CD4-positive, alpha-beta T cell treated with Interleukin-2 at 100 ng/mL for 4 hours (primary cell): ENCODE measurements at places on chromosomes 3 and 15.
A peak's percentile ranks its signal among the peaks of the same experiment; 100 is the strongest.

GRCh38 chr3:38840987-38841386 lies 25.0 kb upstream of the SCN10A start:
- DNase-seq: no peak

GRCh38 chr3:64148955-64149653 lies 76.2 kb downstream of the PRICKLE2 start:
- DNase-seq: no peak

- DNase-seq: no peak
Observed at GRCh38 chr15:65333856-65334255, 29.4 kb downstream of the RNU5B-1 start.

GRCh38 chr3:29280404-29281093 lies at the start of gene RBMS3:
TSS of gene RBMS3 (plus strand) at chr3:29281071.
- no peak for DNase-seq

GRCh38 chr3:167780214-167780883 lies 44.8 kb downstream of the SERPINI1 start:
- no peak for DNase-seq

- no peak for DNase-seq
Observed at GRCh38 chr15:91409387-91409786, 309.3 kb downstream of the SV2B start.

- DNase-seq: peak; percentile 29
Observed at GRCh38 chr15:90871139-90871715, 2.8 kb downstream of the FURIN start.

DNA sequence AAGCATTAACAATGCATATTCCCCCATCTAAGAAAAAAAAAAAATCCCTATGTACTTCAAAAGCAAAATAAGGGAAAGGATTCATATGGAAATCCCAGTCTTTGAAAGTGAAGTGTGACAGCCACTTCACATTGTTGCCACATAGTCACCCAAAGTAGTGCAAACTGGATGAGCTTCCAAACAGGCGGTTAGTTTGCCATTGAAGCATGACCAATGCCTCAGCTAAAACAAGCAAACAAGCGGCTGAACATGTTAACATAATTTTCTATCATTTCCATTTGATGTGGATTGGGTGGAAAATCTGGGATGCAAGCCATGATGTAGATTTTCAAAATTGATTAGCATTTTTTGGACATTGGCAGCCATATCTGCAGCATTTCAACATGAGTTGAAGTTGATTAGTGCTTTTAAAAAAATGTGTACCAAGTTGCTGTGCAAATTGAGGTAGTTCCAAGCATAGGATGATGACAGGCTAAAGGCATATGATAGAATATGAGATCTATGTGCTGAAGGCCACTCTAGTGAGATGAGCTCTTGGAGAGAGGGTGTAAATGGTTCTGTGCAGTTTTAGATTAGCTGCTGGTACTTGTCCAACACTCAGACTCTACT lies 405.2 kb downstream of the NR2F2 start:
- no peak for DNase-seq

- no peak for DNase-seq
Observed at GRCh38 chr3:182105875-182106274, 394.1 kb downstream of the SOX2 start.

DNA sequence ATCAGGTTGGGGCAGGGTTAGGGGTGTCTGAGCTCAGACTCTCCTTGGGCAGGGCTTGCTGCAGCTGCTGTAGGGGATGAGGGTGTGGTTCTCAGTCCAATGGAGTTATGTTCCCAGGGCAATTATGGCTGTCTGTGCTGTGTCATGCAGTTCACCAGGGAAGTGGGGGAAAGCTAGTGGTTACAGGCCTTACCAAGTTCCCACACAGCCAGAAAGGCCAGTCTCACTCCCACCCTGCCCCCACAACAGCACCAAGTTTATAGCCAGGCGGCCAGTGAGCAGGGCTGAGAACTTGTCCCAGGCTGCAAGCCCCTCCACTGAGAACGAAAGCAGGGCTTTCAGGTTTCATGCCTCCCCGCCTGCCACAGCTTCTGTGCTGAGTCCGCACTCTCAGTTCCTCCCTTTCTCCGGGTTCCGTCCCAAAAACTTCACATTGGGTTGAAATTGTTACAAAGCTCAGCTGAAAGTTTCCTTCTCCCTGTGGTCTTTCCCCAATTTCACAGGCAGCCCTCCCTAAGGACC lies 19.6 kb upstream of the CPOX start:
- no peak for DNase-seq

GRCh38 chr15:62046078-62046743 lies 14.0 kb downstream of the VPS13C start:
- DNase-seq: no peak

GRCh38 chr3:98711426-98711825 lies 51.7 kb upstream of the ST3GAL6 start:
- no peak for DNase-seq

DNA sequence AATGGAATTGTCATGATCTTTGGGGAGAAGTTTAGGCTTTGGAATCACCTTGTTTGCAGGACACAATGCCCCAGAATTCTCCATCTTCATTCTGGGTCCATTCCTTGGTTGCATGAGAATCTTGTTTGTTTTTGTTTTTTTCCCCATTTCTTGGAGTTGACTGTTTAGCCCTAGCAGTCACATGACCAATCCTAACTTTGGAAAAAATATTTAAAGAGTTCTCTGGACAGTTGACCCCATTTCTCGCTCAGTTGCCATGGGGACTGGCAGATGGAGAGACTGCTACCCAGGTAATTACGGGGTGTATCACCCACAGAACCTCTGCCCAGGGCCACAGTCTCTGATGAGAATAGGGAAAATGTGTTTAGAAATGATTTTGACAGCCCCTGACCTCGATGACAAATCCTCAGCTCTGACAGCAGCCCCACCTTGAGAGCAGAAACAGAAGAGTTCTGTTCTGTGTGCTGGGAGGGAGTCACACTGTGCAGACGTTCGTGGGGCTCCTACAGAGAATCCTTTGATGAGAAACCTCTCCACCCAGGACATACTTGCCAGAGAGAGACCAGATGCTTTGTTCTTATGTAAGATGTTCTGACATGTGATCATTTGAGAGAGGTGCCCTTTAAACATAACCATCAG lies 57.7 kb downstream of the IL16 start:
- no peak for DNase-seq

GRCh38 chr15:62637574-62637897 lies 405.0 kb upstream of the TPM1 start:
- no peak for DNase-seq

- peak; percentile 73 for DNase-seq
Observed at GRCh38 chr3:72100601-72101187, 315.7 kb upstream of the PROK2 start.

GRCh38 chr3:9398700-9399336 lies 1.4 kb downstream of the SETD5 start:
- peak; percentile 24 for DNase-seq

DNA sequence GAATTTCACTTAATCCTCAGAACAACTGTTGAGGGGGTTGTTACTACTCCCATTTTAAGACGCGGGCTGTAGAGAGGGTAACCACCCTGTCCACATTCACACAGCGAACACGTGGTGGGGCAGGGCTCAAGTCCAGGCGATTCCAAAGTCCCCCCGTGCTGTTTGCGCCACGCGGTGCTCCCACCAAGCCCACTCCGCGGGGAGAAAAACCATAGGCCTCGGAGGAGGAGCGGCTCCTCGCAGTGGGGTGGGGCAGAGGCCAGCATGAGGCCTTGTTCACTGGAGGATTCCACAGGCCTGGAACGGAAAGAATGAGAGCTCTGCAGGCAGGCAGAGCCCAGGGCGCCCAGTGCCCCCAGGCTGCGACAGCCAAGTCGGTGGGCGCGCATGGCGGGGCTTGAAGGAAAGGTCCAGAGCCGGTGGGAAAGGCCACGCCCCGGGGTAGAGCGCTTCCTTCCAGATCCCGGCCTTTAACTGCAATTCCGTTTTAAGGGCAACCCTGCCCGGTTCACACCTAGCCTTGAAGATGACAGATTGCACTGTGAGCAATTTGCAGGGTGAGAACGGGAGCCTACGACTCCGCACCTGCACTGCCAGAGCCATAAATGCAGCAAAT lies 161.8 kb upstream of the TBL1XR1 start:
- peak; percentile 60 for DNase-seq

- DNase-seq: no peak
Observed at GRCh38 chr3:76514836-76515235, 525.1 kb upstream of the ROBO2 start.

DNA sequence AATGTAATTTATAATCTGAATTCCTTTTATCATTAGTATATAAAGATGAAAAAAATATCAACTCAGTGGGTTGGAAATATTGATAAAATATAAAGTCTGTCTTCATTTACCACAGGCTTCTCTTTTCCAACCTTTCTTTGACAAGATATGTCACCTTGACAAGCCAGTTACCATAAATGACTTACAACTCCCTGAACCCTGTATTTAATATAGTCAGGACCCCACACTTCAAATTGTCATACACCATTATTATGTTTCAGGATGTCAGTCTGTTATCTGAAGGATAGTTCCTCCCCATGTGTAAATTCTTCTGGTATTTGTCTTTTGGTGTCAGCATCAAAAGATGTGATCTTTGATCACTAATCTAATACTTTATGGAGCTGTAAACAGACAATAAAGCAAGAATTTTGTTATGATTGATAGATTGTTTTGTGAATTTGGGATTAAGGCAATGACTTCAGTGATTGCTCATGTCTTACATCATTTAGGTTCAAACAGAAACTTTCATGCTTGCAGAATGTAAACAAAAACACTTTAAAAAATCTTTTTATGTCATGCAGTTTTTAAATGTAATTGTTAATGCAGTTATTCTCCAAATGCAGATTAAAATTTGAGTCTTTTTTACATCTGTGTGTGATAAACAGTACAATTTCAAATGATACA lies 503.5 kb upstream of the BCHE start:
- no peak for DNase-seq

- no peak for DNase-seq
Observed at GRCh38 chr3:111473550-111473949, 68.4 kb upstream of the CD96 start.

- no peak for DNase-seq
Observed at GRCh38 chr3:121269389-121269788, 276.4 kb downstream of the POLQ start.

GRCh38 chr3:57962448-57962834 lies 45.8 kb upstream of the FLNB start:
- DNase-seq: no peak

GRCh38 chr15:55873024-55873720 lies 120.2 kb downstream of the NEDD4 start:
- DNase-seq: no peak
